ENCODE measurements at places on chromosomes 11 and 22.

GRCh38 chr11:76810151-76810853 lies 27.1 kb downstream of the TSKU start:
- no peak for DNase-seq

- no peak for DNase-seq
Observed at GRCh38 chr11:45319077-45319476, 32.9 kb upstream of the SYT13 start.

GRCh38 chr11:8717876-8718753 lies 35.5 kb downstream of the RPL27A start:
- DNase-seq: peak; percentile 96

GRCh38 chr22:43955883-43956782 lies 891 bp downstream of the SAMM50 start:
- DNase-seq: no peak

- no peak for DNase-seq
Observed at GRCh38 chr22:42035256-42035655, 35.4 kb downstream of the NAGA start.

DNA sequence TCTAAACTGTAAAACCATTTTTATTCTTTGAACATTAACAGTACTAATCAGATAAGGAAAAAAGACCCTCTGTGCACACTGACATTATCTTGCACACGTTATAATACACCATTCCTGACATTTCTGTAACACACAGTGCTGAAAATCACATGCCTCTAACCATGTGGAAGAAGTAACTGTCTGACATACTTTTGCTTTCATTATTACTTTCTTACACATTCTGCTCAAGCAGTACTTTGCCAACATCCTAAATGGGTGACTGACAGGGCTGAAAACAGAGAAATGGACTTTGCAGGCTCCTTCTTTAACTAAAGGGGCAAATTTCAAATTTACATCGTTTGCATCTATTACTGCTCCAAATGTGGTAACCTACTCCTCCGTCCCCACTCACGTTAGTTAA lies 22.8 kb upstream of the TP53AIP1 start:
- no peak for DNase-seq

DNA sequence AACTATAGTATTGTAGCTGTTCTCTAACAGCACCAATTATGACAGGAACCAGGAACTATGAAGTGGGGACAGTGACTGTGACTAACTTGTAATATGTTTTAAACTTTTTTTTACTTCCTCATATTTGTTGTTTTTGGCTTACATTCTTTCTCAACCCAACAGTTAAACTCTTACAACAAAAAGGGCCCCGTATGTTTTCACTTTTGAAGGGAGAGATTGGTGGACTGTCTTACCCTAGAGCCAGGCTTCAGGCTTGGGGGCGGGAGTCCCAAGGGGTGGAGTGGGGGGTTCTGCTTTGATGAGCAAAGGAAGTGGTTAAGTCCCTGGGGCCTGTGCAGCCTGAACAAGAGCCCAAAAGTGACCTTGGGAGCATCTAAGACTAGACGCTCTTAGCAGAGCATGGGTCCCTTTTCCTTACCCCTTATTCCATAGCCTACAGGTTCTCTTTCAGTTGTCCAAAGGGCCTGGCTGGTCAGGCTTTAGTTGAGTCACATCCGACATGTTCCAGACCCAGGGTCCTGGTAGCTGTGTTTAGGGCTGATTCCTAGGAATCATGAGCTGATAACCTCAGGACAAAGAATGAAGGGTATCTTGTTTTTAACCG lies 38.8 kb downstream of the STIM1 start:
- DNase-seq: peak; percentile 11

DNA sequence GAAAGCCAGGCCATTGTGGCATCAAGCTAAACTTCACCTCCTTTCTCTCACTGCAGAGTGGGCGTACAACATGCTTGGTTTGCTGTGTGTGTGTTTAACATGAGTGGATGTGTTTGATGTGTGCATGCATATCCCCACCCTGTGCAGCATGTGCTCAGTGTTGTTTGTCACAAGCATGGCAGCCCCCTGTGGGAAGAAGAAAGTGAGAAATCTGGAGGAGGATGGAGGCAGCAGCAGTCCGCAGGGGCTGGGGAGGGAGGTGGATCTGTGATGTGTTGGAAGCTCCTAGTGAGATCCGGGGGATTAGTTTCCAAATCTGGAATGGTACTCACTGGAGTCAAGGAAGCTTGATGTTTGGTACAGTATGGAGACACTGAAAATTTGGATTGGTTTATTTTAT lies 24.1 kb upstream of the CCDC134 start:
- no peak for DNase-seq

DNA sequence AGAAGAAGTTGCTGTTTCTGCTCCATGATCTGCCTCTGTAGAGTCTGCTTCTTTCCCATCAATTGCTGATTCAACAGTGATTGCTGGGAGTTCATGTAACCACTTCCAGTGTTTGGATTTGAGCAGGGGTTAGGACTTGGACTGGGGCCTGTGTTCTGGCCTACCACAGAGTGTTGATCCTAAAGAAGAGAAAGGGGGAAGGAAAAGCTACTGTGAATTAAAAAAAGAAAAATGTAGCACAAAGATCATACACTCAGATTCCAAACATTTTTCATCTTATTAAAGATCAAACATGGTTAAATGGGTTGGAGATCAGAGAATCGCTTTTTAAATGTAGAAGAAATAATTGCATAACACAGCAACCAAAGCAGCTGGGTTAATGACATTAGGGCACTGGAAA lies 67.6 kb upstream of the MTMR2 start:
- DNase-seq: peak; percentile 71

DNA sequence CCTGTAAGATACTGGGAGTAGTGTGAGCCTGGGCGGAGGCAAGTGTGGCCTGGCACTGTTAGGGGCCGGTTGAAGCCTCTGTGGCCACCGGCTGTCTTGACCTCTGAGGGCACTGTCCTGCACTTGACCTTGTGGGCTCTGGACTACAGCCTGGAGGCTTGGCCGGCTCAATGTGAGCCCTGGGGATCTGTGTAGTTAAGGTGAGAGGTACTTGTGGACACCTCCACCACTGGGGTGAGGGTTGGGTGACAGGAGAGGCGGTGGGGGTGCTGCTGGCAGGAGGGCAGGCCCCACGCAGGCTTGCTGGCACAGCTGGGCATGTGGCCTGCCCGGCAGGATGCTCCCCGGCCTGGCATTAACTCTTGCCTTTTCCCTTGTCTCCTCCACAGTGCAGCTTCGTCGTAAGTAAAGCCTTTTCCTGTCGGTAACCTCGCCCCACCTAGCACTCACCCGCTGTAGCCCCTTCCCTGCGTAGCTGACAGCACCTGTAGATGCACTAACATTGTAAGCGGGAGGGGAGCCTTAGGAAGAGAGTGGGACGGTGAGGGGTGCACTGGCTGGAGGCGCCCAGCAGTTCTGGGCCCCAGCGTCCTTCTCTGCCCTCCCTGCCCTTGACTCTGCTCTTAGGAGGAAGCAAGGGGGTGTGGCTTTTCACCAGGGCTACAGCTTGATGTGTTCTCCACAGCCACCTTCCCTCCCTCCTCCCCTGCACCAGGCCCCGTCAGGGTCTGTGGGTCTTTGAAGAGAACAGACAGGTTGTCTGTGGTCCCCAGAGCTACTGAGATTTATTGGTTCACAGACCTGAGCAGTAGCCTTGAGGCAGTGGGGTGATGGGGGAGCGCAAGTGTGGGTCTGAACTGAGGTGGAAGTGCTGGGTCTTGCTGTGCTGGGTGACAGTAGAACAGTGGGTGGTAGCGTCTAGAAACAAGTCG lies 17.6 kb downstream of the INCENP start:
- DNase-seq: no peak

GRCh38 chr22:48496226-48496845 lies 1331.3 kb downstream of the BRD1 start:
- no peak for DNase-seq

DNA sequence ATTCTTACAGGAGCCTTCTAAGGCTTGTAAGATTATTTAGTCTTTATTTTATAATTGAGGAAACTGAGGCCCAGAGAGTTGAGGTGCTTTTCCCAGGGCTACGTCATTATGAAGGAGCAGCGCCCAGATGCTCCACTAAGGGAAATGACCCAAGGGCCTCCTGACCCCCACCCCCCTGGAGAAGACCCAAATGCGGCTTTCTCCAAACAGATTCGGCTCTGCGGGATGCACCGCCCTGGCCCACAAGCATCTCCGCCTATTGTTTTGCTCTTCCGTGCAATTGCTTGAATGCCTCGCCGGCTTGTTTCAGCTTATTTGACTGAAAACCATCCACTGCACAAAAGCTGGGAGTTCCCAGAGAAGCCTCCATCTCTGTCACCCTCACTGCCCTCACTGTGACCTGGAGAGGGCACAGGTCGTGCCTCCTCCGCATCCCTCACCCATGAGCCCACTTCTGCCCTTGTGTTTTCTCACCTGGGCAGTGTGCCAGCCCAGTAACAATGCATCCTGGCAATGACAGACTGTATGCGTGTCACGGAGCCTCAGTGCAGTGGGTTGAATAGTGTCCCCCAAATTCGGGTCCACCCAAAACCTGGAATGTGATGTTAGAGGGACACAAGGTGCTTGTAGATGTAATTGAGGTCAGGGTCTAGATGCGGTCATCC lies 790.2 kb downstream of the TBC1D22A start:
- DNase-seq: no peak

DNA sequence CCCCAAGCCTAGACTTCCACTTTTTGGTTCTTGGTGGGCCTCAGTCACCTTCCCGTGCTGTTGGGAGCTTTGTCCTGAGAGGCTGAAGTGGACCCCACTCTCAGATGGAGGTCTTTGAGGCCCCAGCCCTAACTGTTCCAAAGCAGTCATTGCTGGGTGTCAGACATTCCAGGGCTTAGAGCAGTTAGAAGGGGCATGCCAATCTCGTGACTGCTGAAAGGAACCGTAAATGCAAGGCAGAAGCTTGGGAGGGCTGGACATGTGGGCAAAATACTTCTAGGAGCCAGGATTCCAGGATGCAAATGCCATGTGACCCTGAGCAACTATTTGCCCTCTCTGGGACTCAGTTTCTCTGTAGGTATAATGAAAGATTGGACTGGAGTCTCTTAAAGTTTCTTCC lies 118.8 kb upstream of the CRYBB3 start:
- DNase-seq: no peak

DNA sequence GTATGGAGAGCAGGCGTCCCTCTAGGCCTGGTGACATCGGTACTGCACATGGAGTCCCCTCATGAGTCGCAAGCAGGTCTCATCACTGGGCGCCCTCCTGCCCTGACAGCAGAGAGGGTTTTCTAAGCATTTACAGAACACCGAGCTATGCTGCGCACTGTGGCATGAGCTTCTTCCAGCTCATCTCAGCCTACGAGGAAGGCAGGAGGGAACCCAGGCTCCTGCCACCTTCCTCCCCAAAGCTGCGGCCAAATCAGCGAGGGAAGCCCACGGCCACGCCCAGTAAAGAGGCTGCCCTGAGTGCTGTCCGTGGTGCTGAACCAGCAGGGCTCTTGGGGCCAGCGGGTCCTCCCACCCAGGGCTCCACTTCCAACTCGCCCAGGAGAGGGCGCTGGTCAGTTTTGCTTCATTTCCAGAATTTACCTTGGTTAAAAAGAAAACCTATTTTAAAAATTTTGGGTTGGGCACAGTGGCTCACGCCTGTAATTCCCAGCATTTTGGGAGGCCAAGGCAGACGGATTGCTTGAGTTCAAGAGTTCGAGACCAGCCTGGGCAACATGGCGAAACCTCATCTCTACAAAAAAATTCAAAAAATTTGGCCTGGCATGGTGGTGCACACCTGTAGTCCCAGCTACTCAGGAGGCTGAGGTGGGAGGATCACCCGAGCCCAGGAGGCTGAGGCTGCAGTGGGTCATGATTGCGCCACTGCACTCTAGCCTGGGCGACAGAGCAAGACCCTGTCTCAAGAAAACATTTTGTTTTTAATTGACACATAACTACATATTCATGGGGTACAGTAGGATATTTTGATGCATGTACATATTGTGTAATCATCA lies 34.2 kb downstream of the PHF21B start:
- DNase-seq: peak; percentile 79

GRCh38 chr22:27385261-27385998 lies 416.1 kb downstream of the MN1 start:
- no peak for DNase-seq

DNA sequence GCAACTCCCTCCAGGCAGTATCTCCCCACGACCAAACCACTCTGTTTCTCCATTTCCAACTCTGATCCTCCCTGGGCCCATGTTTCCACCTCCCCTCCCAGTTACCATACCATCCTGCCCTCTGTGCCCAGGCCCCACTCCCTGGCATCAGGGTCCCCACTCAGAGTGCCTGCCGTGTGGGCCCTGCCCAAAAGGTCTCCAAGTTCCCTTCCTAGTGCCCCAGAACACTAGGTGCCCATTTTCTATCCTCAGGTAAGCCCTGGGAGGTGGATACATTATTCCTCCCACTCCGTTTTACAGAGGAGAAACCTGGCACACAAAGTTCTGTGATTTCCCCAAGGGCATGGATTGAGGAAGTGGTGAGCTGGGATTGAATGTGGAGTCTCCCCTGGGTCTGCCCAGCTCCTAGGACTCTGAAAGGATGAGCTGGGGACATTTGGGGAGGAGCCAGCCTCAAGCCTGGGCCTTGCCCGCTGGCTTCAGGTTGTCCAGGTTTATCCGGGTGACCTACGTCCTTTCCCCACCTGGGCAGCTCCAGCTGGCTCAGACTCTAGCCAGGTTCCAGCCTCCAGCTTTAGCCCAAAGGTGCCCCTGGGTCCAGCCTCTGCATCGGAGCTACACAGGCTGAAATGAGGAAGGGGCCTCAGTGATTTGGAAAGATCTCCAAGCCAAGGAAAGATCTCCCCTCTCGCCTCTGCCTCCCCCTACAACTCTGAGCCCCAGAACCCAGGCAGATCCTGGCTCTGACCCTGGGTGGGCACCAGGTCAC lies 2.2 kb upstream of the GSTT4 start:
- DNase-seq: no peak

DNA sequence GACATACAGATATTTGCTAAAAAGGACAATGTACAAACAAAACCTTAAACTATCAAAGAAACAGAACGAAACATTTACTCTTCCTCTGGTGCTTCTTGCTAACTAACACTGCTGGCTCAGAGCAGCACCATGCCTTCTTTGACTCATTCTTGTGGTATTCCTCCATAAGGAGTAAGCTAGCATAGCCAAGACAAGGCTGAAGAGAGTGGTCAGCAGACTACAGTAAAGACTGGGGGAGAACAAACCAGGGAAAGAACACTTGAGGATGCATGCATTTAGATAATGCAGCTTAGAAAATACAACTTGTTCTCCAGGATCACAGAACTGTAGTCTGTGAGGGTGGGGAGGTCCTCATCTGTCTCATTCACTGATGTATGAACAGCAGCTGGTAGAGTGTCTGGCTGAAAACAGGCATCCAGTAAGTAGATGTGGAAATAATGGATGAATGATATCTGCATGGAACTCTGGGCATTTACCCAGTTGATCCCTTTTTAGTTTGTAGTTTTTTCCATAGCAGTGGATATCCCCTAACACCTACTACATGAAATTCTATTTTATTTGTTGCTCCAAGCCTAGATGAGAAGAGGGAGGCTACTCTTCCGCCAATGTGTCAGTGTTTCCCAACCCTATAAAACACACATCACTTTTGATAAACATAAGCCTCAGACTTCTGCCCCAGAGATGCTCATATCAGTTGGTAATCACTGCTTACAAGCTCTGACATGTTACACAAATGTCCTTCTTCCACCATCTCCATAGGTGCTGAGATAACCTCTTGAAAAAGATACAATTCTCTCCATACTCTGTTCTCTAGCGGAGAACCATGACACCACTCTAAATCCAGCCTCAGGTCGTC lies 7.3 kb downstream of the SNX19 start:
- peak; percentile 80 for DNase-seq

All from fibroblast of skin of abdomen (primary cell).